ENCODE measurements at places on chromosomes 6 and 20.

DNA sequence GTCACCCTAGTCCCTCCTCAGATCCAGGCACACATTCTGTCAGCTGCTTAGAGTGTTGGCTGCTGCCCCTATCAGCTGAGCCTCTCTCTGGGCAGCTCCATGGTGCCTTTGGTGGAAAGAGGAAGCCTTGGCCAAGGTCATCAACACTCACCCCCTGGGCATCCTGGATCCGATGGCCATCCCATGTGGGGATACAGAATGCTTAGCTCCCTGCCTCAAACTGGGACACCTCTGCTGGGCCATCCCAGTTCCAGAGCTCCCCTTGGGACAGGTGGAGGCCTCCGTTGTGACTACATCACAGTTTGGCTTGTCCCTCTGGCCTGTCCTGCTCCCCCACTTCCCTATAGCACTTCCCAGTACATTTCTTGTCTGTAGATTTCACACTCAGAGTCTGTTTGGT lies 45.6 kb downstream of the TOX2 start:
- no peak for DNase-seq

- no peak for DNase-seq
Measured at GRCh38 chr6:169253337-169254238, at the start of gene THBS2. Gene THBS2 (minus strand): TSS chr6:169253846. CDS start chr6:169250784, 3,062 bp downstream.

GRCh38 chr20:39214828-39215227 lies 252.7 kb downstream of the DHX35 start:
- no peak for DNase-seq

DNA sequence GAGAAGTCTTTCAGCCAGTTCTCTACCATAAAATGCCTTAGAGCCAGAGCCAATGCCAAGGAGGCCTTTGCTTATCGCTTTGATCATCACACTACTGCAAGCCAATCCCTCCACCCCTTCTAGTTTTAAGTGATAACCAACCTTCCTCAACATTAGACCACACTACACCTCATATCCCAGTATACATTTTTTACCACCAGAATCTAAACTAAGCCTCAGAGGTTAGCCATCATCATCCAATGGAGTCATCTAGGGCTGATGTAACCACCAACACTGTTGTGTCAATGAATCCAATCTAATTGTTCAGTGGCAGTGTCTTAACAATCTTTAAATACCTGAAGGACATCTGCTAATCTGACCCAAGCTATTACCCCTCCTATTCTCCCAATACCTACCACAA lies 6.4 kb downstream of the ZUP1 start:
- no peak for DNase-seq

- DNase-seq: no peak
Measured at GRCh38 chr20:63573647-63574131, 350 bp downstream of the HELZ2 start.

DNA sequence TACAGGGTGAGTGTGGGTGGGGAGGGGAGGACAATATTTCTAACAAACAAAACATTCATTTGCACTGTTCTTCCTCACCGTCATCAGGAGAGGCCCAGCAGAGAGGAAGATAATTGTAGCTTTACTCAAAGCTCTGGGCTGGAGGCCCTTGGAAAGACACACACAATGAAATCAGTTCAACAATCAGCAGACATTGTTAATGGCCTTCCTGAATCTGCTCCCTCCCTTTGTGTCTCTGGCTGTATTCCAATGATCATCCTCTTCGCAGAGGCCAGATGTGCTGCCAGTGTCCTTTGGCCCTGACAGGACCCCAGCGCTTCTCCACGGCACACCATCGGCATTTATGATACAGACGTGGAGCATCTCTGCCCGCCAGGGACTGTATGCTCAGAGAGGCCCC lies 44.6 kb upstream of the LRFN2 start:
- peak; percentile 82 for DNase-seq

GRCh38 chr20:38049800-38050199 lies 16.3 kb downstream of the RPRD1B start:
- DNase-seq: no peak

GRCh38 chr6:29845405-29846006 lies 17.9 kb downstream of the HLA-G start:
- no peak for DNase-seq

- no peak for DNase-seq
Measured at GRCh38 chr6:76774781-76775384, 688.4 kb downstream of the HTR1B start.

DNA sequence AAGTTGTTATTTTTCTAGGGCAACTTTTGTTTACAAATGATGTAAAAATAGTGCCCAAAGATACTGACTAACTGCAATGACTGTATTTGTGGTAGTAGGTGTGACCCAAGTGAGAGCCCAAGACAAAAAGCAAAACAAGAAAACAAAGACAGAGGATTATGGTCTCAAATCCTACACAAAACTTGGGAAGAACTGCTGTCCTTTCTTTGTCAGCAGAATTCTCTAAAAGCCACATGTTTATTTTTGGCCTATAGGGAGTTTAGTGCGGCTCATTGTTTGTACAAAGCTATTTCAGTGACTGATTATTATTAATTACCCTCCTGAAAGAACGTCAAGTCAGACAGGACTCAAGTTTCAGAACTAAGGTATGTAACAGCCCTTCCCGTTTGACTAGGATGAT lies 509.2 kb upstream of the SLC35B3 start:
- DNase-seq: no peak

GRCh38 chr6:135920689-135921088 lies 69.2 kb downstream of the PDE7B start:
- DNase-seq: no peak

GRCh38 chr6:165077876-165078275 lies 231.5 kb downstream of the C6orf118 start:
- no peak for DNase-seq

DNA sequence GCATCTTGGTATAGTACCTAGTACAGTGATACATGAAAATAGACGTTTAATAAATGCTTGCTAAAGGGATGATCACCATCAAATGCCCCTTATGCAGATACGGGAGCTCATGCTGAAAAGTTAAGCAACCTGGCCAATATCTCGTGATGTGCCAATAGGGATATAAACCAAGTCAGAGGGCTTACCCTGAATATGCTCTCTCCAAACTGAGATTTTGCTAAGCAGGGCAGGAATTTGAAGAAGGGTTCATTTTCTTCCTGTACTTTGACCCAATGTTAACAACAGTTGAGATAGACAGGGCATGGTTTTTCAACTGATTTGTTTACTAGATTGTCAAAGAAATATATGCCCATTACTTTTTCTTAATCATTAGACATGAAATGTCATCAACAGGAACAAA lies 219.3 kb upstream of the PREP start:
- DNase-seq: no peak

- no peak for DNase-seq
Measured at GRCh38 chr6:136761227-136761922, 30.9 kb downstream of the MAP3K5 start.

DNA sequence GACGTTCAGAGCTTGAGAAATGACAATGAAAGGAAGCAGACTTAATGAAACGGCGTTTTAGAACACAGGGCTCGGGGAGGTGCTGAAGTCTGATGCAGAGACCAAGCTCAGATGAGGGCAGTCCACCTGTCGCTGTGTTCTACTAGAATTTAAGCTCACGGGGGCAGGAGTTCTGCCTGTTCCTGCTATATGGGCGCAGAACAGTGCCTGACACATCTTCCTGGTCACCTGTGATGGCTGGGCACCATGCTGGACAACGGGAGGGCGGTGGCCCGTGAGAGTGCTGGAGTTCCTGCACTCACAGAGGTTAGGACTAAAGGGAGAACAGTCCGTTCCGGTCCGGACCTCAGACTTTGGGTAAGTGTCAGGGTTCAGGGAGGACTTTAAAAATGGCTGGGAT lies 130.6 kb downstream of the ERMARD start:
- DNase-seq: no peak

GRCh38 chr6:28597217-28597835 lies 71.6 kb downstream of the GPX5 start:
- peak; percentile 46 for DNase-seq

DNA sequence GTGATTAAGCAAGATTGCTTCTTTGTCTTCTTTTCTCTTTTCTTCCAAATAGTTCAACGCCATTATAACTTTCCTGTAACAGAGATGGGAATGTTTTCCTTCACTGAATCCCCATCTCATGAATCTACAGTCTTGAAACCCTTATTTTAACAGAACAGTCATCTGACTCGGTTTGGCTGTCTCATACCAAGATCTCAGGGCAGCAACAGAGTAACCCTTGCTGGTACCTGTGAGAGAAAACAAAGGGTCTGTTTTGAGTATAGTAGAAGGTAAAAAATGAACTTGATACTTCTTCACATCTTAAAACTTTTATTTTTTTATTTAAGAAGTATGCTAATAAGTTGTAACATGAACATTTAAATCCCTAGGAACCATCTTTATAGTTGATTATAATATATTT lies 19.6 kb upstream of the DSE start:
- DNase-seq: no peak

GRCh38 chr20:14544688-14545087 lies 207.3 kb upstream of the FLRT3 start:
- no peak for DNase-seq

DNA sequence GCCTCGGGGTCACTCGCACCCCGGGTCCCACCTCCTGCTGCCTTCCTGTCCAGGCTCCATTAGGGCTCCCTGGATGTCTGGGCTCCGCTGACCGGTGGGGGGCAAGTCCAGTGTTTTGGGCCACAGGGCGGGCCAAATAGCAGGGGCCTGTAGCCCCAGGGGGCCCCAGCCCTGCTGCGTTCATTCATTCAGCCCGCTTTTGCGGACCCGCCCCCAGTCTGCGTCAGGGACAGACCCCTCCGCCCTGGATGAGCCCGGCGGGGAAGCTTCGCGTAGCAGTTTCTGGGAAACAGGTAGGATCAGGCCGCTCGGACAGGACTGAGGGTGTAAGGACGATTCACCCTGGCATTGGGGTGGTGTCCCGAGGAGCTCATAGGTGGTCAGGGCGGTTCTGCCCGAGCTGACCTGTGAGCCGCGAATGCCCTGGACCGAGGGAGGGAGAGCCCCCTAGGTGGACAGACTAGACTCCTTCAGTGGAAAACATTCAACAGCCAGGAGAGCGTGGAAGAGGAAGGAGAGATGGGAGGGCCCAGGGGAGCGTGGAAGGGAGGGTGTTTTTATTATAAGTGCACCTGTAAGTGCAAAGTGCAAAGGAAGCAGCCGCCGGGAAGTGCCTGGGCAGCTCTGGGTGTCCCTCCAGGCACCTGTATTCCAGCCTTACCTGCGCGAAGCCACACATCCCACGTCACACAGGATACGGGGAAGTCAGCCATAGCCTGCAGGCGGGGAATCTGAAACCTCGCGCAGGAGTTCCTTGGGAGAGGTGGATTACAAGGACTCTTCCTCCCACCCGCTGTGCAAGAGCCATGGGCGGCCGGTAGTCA lies 662 bp downstream of the ENTPD6 start:
- DNase-seq: peak; percentile 67

- DNase-seq: no peak
Measured at GRCh38 chr6:117840541-117840983, 66.5 kb upstream of the SLC35F1 start.

- no peak for DNase-seq
Measured at GRCh38 chr6:40340957-40341356, 246.2 kb downstream of the LRFN2 start.

DNA sequence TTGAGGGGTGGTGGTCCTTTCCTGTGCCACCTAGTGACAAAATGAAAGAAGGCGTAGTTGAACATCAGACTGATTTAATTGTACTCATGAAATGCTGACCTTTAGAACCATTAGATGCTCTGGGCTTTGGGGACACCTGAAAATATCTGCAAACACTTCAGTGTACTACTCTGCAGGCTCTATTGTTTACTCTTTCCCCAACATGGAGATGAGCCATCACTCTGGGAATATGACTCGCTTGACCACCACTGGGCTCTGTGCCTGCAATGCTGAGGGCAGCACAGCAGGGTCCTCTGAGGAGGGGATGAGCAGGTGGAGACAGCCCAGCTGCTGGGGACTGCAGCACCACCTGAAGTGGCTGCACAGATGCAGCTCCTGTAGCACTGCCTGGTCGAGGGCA lies 74.8 kb upstream of the SLC24A3 start:
- DNase-seq: peak; percentile 89

- DNase-seq: no peak
Measured at GRCh38 chr20:62171245-62171644, 11.6 kb upstream of the MTG2 start.

DNA sequence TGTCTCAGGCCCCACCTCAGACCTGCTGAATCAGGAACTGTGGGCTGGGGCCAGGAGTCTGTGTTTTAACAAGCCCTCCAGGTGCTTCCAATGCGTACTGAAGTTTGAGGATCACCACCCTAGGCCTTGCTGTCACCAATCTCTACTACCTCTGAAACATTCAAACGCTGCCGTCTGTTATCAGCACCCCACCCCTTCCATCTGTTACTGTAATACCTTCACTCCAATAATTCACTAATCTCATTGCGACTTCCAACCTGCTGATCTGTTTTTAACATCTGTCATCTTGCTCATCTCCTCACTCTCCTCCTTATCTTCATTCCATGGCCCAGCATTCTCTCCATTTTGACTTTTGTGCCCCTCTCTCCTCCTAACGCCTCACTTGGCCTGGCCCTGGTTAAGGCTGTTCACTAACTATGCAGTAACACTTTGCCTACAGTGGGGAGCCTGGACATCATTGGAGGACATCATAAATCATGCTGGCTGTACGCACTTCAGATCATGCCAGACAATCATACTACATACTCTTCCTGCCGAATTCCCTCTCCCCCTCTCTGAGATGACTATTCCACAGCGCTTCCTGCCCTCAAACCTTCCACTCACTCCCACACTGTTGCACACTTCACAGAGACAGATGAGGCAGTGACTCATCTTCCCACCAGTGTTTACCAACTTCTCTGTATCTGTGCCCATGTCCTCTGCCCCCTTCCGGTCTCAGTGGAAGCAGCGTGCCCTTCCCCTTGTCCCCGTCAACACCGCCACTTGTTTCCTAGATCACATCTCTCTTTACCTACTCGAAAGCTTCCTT lies 3.0 kb upstream of the GUCA1B start:
- no peak for DNase-seq

GRCh38 chr6:158157064-158157764 lies 10.8 kb downstream of the SERAC1 start:
- DNase-seq: no peak

Measured in COR-L47 (cell line).